Naive thymus-derived CD4-positive, alpha-beta T cell (primary cell): ENCODE measurements at places on chromosomes 3 and 15. TPM values are rescaled to one million over a fixed set of nuclear protein-coding genes. Genes with fewer than 3 reads are reported as not detected.
A peak's percentile ranks its signal among the peaks of the same experiment; 100 is the strongest.

The ZBBX gene
- total RNA-seq, result not detected

The GNB4 gene
- total RNA-seq, result 1.1 TPM

The NR1I2 gene
- 0.22 TPM in 1 of 2 replicates, not detected in the other for total RNA-seq

The TMEM158 gene
- total RNA-seq, result not detected

The TM6SF1 gene
- total RNA-seq, result 1.3 TPM

The SGO1 gene
- 23.1 and 25.0 TPM in 2 replicates for total RNA-seq

The FBXW12 gene
- total RNA-seq, result not detected

DNA sequence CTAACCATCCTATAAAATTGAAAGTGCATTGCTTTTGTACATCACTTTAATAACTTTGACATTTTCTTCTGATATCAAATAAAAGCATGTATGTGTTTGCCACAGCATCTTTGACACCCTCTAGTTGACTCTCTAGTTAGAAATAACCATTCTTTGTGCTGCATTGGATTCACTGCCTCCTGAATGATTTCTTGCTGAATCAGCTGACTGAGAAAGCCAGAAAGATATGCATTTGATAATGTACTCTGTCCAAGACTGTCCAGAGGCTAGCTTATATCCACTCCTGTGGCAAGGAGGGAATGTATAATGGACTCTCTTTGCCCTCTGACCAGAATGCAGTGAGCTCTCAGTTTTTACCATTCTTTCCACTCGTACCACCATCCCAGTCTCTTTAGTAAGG, 6.2 kb downstream of the RAB11A start:
- no peak for DNase-seq
- H3K36me3 ChIP-seq, result peaks cover 12% of the 10 kb centered on the region
- H3K4me3 ChIP-seq, result no peak overlapping the region
- H3K27ac ChIP-seq, result no peak overlapping the region

GRCh38 chr3:188421836-188422540, 268.0 kb downstream of the LPP start:
- H3K27me3 ChIP-seq, result no peaks in the 10 kb centered on the region
- no peak overlapping the region for H3K27ac ChIP-seq
- H3K4me1 ChIP-seq, result no peaks in the 10 kb centered on the region
- no peak for DNase-seq

- no peaks in the 10 kb centered on the region for H3K27me3 ChIP-seq
- no peak overlapping the region for H3K27ac ChIP-seq
- H3K36me3 ChIP-seq, result no peaks in the 10 kb centered on the region
These were observed 339.2 kb upstream of the DCBLD2 start for GRCh38 chr3:99240700-99241099.

DNA sequence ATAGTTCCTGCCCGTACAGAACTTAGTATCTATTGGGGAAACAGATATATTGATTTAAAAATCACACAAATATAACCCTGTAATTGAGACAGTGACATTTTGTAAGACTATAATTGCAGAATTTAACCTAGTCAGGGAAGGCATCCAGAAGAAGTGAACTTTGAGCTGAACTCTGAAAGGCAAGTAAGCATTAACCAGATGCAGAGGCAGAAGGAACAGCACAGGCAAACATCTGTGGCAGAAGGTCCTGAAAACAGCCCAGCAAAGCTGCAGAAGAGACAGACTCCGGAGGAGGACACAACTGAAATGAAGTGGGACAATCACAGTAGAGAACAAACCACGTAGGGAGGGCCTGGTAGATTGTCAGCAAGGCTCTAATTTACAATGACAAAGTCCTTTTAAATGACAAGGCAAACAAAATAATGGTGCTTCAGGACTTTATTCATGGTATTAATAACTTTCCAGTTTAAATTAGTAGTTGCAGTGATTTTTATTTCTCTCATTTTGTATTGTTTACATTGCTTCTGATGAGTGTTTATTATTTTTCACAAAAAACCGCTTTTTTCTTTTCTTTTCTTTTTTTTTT, 14.5 kb downstream of the BCL2A1 start:
- DNase-seq, result no peak
- peaks cover 10% of the 10 kb centered on the region for H3K4me1 ChIP-seq
- no peaks in the 10 kb centered on the region for H3K27me3 ChIP-seq

GRCh38 chr3:35772381-35773015, 133.2 kb downstream of the ARPP21 start:
- H3K4me1 ChIP-seq, result no peaks in the 10 kb centered on the region
- DNase-seq, result no peak
- no peaks in the 10 kb centered on the region for H3K36me3 ChIP-seq
- no peak overlapping the region for H3K4me3 ChIP-seq
- H3K27me3 ChIP-seq, result no peaks in the 10 kb centered on the region
- H3K27ac ChIP-seq, result no peak overlapping the region

- H3K4me1 ChIP-seq, result no peaks in the 10 kb centered on the region
- no peak overlapping the region for H3K4me3 ChIP-seq
- H3K27me3 ChIP-seq, result no peaks in the 10 kb centered on the region
- DNase-seq, result no peak
- H3K27ac ChIP-seq, result no peak overlapping the region
These were observed 135.0 kb upstream of the UBE2E2 start for GRCh38 chr3:23068016-23068728.

- no peak overlapping the region for H3K27ac ChIP-seq
- H3K4me1 ChIP-seq, result no peaks in the 10 kb centered on the region
These were observed 1.0 kb upstream of the MYL3 start for GRCh38 chr3:46864061-46864881.

DNA sequence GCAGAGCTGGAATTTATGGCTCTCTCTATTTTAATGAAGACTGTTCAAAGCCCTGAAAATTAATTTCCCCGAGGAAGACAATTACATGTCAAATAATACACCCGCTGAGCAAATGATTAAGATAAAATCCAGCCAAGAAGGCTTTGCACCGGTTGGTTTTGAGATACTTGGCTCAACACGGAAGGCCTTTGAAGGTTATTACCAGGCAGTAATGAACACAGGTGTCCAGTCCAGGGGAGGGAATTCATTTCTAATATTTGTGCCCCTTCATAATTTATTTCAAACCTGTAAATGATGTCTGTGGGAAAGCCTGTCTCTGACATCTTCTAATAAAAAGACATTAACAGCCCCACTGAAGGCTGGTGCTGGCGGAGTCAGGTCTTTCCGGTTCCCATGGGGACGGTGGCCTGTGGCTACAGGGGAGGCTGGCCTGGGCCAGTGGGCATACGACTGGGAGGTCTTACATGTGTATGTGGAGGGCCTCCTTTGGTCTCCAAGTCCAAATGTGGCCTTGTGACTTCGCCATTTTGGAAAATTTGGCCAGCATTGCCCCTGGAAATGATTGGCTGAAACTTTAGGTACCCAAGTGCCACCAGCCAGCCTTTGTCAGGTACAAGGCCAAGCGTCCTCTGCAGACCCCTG, 49.9 kb upstream of the IQSEC1 start:
- no peak overlapping the region for H3K4me3 ChIP-seq
- H3K4me1 ChIP-seq, result no peaks in the 10 kb centered on the region
- H3K27ac ChIP-seq, result no peak overlapping the region
- H3K27me3 ChIP-seq, result no peaks in the 10 kb centered on the region

- no peaks in the 10 kb centered on the region for H3K4me1 ChIP-seq
- no peak overlapping the region for H3K4me3 ChIP-seq
- no peak overlapping the region for H3K27ac ChIP-seq
- no peak for DNase-seq
- no peaks in the 10 kb centered on the region for H3K27me3 ChIP-seq
These were observed 31.5 kb downstream of the SLC41A3 start for GRCh38 chr3:126052196-126053058.

DNA sequence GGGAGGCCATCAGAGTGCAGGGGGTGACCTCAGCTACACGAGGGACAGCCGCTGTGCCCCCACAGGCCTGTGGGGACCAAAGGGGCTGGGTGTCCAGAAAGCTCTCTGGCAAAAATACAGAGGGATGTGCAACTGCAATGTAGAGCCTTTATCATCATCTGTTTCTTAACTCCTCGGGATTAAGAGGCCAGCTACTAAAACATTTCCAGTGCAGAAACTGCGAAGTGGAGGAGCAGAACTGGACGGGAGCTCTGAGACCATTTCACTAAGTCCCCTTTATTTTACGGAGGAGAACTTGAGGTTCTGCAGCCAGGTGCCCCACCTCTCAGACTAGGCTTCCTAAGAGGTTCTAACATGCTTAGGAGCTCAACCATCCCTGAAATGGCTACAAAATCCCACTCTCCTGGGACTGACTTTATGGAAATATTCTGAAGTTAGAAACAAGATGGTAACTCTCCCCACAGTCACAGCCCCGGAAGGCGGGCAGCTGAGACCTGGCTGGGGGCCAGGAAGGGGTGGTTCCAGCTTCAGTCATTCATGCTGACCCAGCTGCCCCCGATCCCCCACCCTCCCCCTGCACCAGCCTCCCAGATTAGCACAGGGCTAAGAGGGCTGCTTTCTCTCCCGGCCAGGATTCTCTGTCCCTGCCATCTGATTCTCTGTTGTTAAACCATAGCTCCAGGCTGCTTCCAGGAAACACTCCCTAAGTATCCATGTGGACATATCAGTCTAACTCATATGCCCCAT, 40.3 kb downstream of the UMPS start:
- no peaks in the 10 kb centered on the region for H3K27me3 ChIP-seq
- H3K4me1 ChIP-seq, result no peaks in the 10 kb centered on the region
- no peak overlapping the region for H3K27ac ChIP-seq

DNA sequence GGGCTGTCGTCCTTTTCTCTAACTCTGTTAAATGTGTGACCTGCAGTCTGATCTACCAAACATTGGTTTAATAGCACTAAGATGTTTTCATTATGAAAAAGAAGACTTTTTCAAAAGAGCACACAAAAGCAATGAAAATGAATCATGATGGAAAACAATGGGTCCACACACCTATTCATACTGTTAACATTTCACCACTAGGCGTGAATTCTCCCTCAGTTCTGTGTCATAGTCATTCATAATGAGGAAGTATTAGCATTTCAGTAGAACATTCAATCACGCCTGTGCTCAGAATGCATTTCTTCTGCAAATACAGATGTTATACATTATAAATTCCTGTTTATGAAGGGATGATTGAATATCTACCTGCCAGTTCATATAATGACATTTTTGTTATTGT, 35.9 kb downstream of the EIF4E3 start:
- no peak for DNase-seq
- H3K27ac ChIP-seq, result no peak overlapping the region
- no peak overlapping the region for H3K4me3 ChIP-seq
- no peaks in the 10 kb centered on the region for H3K4me1 ChIP-seq
- H3K36me3 ChIP-seq, result peaks cover 11% of the 10 kb centered on the region
- H3K27me3 ChIP-seq, result no peaks in the 10 kb centered on the region

DNA sequence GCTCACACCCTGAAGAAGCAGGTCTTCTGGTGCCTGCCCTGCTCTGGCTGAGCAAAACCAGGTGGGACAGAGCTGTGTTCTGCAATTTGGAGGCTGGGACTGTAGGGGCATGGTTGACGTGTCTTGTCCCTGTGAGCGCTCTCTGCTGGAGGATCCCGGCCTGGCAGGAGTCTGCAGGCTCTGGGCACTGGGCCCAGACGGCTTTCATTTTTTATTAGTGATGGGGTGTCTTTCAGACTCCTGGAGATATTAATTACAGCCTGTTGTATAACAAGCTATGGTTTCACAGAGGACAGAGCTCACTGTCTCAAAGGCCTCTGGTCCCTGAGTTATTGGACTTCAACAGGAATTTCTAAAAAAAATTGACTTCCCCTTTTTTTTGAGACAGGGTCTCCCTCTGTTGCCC, 29.5 kb upstream of the ZNF710 start:
- DNase-seq, result peak; percentile 31
- H3K27ac ChIP-seq, result no peak overlapping the region
- no peaks in the 10 kb centered on the region for H3K27me3 ChIP-seq
- H3K4me1 ChIP-seq, result no peaks in the 10 kb centered on the region

- H3K36me3 ChIP-seq, result no peaks in the 10 kb centered on the region
- no peaks in the 10 kb centered on the region for H3K27me3 ChIP-seq
- H3K4me3 ChIP-seq, result no peak overlapping the region
These were observed 216.8 kb upstream of the CD96 start for GRCh38 chr3:111325160-111325718.

DNA sequence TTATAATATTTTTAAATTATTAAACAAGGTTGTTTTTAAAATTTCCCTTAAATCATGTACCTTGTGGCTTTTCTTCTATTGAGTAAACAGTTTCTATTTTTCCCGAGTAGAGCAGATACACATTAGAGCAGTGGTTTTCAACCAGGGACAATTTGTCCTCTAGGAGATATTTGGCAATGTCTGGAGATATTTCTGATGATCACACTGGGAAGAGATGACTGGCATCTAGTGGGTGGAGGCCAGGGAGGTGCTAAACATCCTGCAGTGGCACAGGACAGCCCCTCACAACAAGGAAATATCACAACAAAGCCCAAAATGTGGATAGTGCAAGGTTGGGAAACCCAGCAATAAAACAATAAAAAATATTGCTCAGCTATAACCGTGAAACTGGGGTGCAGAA, 113.0 kb upstream of the PTPRG start:
- DNase-seq, result no peak
- H3K4me3 ChIP-seq, result no peak overlapping the region
- H3K4me1 ChIP-seq, result no peaks in the 10 kb centered on the region
- H3K36me3 ChIP-seq, result no peaks in the 10 kb centered on the region
- no peaks in the 10 kb centered on the region for H3K27me3 ChIP-seq

- H3K4me3 ChIP-seq, result no peak overlapping the region
- no peaks in the 10 kb centered on the region for H3K36me3 ChIP-seq
- DNase-seq, result no peak
These were observed 45.0 kb downstream of the LMCD1 start for GRCh38 chr3:8546609-8547008.

DNA sequence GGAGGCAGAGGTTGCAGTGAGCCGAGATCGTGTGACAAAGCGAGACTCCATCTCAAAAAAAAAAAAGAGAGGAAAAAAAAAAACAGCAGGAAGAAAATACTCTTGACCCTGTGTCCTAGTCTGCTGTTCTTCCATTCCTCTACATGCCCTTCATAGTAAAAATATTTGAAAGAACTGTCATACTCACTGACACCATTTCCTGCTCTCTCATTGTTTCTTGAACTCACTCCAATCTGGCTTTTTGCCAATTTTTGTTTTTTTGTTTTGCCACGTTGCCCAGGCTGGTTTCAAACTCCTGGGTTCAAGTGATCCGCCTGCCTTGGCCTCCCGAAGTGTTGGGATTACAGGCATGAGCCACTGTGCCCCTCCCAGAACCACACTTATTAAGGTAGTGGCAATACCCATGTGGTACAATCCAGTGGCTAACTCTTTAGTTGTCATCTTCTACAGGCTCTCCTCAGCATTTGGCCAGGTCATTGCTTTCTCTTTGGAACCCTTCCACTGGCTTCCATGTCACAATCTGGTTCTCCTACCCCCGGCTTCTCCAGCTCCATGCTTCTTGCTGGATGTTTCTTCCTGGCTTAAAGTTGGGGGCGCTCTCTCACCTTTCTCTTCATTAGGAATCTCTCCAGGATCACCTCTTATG, 238.2 kb upstream of the C2CD4B start:
- DNase-seq, result no peak
- no peaks in the 10 kb centered on the region for H3K4me1 ChIP-seq
- no peak overlapping the region for H3K27ac ChIP-seq
- no peaks in the 10 kb centered on the region for H3K36me3 ChIP-seq
- H3K27me3 ChIP-seq, result peaks cover 4% of the 10 kb centered on the region
- no peak overlapping the region for H3K4me3 ChIP-seq

GRCh38 chr3:190436331-190436730, 13.4 kb downstream of the TMEM207 start:
- no peak for DNase-seq
- no peaks in the 10 kb centered on the region for H3K36me3 ChIP-seq
- no peak overlapping the region for H3K4me3 ChIP-seq
- H3K27me3 ChIP-seq, result peaks cover 4% of the 10 kb centered on the region

- H3K36me3 ChIP-seq, result no peaks in the 10 kb centered on the region
- H3K27ac ChIP-seq, result no peak overlapping the region
- no peaks in the 10 kb centered on the region for H3K4me1 ChIP-seq
These were observed 35.0 kb downstream of the SEC22C start for GRCh38 chr3:42546691-42547213.
